ENCODE measurements at places on chromosomes 3 and 15. TPM values are rescaled to one million over a fixed set of nuclear protein-coding genes. Genes with fewer than 3 reads are reported as not detected.

Gene SYNPR
- not detected for total RNA-seq

Gene KBTBD13
- not detected for total RNA-seq

Gene ZNF860
- 0.06 TPM for total RNA-seq

Gene PARP3
- 13.5 TPM for total RNA-seq

Gene SERINC4
- not detected for total RNA-seq

Gene DNASE1L3
- total RNA-seq, result 61.7 TPM

Gene MUC20
- 40.7 TPM for total RNA-seq

Gene TSEN2
- 6.6 TPM for total RNA-seq

Gene C3orf85
- 8.3 TPM for total RNA-seq

GRCh38 chr3:132033471-132033870 lies 1.3 kb downstream of the CPNE4 start:
- no peak for DNase-seq

- DNase-seq, result no peak
Measured at GRCh38 chr3:188309437-188310269, 155.7 kb downstream of the LPP start.

DNA sequence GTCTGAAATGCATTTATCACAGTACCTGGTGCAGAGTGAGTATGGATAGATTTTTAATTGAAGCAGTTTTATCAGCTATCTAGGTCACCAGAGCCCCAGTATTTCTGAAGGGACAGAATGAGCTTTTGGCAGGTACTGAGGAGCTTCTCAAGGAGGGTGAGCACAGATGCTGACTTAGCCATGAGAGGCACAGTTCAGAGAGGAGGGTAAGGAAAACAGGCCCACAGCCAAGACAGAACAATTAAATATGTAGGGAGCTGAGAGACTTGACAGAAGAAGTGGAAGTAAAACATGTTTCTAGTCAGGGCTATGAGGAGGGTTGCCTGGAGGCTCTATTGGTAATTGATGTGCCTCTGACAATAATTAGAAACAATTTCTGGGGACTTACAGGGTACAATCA lies 20.1 kb downstream of the ZNF80 start:
- DNase-seq, result no peak

DNA sequence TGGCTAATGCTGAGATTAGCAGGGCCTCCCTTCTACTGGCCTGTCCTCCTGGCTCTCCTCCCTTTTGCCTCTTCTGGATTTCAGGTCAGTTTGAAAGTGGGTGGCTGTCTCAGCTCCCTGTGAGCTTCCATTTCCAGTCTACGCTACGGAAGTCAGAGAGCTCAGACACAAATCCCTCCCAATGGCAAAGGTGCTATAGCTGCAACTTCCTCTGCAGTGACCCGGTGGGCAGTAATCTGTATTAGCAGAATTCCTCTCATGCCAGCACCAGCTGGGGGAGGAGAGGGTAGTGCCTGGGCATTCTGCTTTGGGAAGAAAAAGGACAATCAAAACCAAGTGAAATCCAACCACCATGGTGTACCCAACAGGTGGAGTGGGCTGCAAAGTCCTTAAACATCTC lies 171.4 kb downstream of the STT3B start:
- DNase-seq, result no peak

GRCh38 chr15:87038404-87038803 lies 958.7 kb downstream of the AGBL1 start:
- no peak for DNase-seq

DNA sequence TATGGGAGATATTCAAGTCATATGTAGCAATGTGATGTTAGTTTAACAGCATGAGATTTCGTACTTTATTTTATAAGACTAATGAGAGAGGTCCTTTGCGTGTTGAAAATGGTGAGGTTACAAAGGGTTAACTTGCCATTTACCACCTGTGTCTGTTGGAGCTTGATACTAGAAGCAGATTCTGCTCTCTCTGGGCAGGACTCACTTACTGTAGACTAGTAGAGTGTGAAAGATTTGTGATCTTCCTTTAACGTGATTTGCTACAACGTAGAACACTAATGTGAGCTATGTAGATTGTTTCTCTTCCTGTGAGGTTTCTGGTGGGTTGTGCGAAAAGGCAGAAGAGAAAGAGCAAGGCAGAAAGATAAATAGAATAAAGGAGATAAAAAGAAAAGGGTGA lies 1.1 kb downstream of the TP63 start:
- no peak for DNase-seq

- no peak for DNase-seq
Measured at GRCh38 chr3:26715431-26715830, 92.9 kb downstream of the LRRC3B start.

DNA sequence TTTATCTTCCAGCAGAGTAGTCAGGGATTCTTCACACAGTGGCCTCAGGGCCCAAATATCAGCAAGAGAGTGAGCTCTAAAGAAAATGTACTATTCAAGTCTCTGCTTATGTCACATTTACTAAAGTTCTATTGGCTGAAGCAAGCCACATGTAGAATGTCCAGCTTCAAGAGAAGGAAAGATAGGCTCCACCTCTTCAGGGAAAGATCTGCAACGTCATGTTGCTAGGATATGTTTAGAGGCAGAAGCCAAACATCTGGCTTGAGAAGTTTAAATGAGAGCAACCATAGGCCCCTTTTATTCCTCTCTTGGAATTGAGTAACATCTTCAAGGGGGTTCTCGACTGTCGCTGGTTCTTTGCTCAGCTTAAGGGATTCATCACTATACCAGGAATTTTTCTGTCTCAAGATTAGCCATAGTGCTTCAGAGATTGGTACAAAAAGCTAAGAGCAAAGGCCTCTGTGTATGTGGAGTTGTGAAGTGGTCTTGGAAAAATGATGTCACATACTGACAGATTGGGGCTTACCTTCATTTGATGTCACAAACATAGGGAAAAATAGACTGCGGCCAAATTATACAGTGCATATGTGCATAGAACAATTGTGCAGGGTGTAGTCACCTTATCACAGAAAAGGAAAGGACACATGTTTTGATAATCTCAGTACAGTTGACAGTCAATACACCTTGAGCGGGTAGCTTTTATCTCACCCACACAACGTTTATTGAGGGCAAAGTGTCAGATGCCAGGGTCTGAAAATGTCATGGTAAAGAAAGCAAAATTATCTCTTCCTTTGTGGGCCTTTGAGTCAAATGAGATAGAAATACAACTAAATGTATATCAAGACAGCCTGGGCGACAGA lies 11.3 kb upstream of the THRB start:
- DNase-seq, result no peak

DNA sequence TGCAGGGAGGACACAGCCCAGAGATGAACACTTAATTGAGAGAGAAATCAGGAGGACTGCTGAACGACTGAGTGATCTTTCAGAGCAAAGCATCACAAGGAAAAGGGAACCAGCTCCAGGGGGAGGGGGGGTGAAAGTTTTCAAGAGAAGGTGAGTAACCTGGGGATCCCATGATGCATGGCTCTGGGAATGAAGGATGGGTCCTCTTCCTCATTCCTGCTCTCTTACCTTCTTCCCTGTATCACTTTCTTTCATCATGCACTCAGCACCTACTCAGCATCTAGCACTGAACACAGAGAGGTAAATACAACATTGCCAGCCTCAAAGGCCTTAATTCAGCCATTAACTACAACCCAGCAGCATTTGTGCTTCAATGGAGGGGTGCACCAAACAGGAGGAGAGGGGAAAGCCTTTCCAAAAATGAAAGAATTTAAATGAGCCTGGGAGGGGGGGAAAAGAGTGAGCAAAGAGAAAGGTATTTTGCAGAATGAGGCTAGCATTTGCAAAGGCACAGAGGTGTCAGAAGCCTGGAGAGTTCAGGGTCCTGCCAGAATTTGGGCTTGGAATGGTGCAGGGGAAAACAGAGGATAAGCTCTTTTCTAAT lies 427.4 kb downstream of the FOXP1 start:
- DNase-seq, result no peak

DNA sequence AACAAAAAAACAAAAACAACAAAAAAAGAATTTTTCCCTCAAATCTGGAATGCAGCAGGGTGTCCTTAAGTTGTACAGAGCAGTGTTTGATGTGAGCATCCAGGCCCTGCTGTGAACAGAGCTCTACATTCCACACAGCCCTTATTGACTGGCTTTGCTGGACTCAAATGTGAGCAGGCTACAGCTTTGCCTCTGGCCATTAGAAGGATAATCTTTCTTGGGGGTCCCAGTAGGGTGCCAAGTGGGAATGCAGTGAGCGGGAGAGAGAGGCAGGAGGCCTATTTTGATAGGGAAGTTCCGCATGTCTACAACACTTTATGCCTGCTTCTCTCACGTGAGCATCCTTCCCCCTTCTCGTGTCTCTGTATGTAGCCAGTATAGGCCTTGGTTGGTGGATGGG lies 34.4 kb upstream of the TPRG1 start:
- DNase-seq, result no peak

DNA sequence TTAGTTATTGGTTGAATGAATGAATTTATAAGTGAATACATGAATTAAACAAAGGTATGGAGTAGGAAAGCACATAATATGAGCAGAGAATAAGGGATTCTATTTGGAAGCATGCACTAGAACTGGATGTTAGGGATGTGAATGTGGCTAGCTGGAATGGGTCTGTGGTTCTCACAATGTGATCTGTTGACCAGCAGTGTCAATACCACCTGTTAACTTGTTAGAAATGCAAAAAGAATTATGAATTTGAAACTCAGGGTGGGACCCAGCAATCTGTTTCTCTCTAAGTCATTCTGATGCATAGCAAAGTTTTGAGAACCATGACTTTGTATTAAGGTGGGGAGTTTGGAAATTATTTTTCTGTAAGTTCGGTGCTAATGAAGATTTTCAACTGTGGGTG lies 41.0 kb upstream of the SATB1 start:
- no peak for DNase-seq

DNA sequence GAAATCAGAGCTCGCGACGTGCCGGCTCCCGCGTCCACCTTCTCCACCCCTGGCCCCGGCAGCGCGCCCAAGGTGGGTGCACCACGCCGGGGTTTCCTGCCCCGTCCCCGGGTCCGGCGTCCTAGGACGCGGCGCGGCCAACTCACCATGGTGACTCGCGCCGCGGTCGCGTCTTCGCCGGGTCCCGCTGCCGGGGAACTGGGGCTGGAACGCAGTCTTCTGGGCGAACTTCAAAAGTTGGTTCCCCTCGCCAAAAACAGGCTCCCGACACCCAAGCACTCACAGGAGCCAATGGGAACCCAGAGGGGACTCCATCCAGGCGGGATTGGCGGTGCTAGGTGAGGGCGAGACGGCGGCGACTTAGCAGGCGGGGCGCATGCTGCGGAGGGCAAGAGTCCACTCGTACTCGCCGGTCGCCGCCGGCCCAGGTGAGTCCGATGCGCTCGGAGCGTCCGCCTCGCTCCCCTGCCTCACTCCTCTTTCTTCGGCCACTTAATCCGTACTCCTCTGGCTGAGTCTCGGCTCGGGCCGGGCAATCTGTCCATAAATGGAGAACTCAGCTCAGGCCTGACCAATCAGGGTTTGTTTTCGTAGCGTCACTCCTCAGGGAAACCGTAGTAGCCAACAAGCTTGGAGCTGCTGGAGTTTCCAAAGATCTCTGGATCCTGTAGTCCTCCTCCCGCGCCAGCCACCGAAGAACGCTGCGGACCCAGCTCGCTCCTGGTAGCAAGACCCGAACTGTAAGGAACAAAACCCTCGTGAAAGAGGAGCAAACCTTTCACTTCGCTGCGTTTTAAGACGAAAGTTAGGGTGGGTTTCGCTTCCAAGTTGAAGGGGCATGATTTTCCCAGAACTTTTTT lies at the start of gene MYO1E:
MYO1E (minus strand) TSS at position 520 of the 860 bp plus-strand sequence; CDS start at position 149, 371 bp downstream.
- peak; percentile 93 for DNase-seq

DNA sequence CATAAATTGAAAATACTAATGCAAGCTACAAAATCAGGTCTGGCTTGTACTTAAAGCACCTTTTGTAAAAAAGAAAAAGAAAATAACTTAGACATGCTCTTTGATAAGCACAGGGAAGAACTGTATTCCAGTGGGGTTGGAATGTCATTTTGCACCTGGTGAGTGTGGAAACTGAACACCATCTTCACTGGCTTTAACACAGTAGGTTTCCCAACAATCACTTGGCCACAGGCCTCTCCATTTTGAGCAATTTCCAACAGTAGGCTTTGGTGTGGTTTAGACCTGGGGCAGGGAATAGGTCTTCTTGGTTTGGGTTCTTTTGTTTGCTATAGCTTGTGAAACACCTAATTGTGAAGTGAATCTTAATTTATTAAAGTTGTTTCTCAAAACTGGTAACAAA lies 18.9 kb downstream of the PDZRN3 start:
- DNase-seq, result no peak

- no peak for DNase-seq
Measured at GRCh38 chr3:55097441-55097840, 169.6 kb upstream of the LRTM1 start.

DNA sequence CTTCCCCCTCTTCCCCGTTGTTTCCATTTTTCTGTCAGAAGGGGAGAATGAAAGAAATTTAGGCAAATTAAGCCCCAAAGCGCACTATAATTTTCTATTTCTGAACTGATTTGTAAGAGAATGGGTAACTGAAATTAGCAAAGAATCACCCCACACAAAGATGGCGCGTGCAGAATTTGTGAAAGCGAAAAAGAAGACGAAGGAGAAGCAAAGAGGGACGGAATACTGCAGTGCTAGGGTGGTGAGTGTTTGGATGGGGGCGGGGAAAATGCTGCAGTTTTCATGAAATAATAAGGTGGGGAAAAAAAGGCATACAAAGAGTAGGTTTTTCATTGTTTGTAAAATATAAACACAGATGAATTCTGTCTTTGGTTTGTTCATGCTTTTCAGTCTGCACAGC lies 4.6 kb upstream of the CTNNB1 start:
- no peak for DNase-seq

DNA sequence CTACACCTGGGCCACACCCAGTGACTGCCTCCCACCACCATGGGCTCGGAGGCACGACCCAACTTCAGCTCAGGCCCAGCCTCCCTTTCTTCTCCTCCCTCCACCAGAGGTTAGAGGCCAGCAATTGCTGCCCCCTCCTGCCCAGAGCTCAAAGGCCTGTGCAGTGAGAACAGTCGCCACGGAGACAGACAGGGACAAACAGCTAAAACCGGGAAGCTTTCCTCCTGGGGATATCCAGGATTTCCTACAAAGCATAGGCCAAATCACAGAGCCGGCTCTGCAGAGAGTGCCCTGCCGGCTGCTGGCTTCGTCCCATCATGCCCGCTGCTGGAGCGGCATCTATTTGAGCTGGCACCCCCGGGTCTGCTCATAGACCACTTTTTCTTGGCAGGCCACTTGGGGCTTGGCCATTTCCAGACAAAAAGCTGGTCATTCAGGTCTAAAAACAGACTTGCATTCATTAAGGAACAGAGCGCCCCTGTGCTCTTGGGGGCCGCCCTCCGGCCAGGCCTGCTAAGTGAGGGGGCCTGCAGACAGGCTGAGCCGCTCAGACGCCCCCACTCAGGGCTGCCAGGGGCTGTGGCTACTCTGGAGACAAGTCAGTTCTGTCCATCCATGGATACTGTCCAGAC lies 17.5 kb downstream of the GRAMD2A start:
- no peak for DNase-seq

Measured in right lobe of liver (tissue), 6 donors.